ENCODE measurements at places on chromosomes 4 and X.

- DNase-seq, result no peak
These were observed at the start of gene ACE2 for GRCh38 chrX:15600745-15601144. Gene ACE2, minus strand, starts transcription at chrX:15600960. Its CDS starts 49 bp downstream, at chrX:15600911.

DNA sequence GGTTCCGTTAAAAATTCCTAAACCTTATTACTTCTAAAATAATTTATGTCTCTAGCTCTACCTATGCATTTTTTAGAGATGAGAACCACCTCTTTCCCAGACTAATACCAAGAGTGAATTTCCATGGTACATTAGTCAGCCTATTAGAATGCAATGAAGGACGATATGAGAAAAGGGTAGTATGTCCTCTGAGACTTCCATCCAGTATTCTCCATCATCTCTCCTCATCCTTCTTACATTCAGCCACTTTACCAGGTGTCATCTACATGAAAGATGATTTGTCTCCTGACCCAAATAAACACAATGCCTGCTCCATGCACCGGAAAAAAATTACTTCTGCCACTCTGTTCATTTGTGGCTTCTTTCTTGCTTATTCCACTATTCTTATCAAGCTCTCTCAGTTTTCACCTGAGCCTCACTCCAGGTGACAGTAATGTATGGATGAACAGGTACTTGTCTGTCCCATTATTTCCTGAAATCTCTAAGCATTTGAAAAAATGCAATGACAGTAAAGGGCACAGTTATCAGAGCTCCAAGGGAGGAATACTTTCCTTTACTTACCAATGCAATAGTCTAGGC, 97.9 kb downstream of the MAB21L2 start:
- no peak for DNase-seq

DNA sequence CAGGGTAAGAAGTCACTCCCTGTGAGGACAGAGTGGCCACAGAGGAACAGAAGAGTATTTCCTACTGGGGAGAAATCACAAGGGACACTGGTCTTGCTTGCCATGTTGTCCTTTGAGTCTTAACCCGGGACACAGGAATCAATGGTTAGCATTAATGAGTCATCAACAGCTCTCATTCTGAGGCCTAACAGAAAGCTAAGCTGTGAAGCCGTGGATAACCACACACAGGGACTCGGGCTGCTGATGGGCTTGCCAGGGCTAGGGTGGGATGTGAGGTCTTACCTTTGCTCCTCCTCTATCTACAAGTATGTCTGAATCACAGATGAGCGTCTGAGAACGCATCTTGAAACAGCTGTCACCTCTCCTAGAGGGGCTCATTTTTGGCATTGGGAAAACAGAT, 22.2 kb downstream of the HELT start:
- DNase-seq, result no peak

DNA sequence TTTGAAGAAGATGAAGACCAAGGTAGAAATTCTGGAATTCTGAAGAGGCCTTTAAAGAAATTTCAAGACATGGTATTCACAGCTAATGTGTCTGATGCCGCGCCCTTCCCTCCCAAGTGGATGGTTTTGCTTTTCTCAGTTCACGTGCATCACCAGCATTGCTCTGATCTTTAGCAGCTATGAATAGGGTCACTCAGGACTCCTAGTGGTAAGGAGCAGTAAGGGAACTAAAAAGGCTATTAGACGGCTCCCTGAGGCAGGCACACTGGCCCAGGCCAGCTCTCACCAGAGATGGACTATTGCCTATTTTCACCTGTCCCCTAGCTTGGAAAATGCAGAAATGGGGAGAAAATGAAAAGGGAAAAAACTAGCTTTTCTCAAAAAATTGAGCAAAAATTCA, 447.5 kb upstream of the RASGEF1B start:
- DNase-seq, result no peak

Data from HCEC 1CT (cell line).